Hepatocyte (in vitro differentiated cells): ENCODE measurements at places on chromosomes 6 and 20.
A peak's percentile ranks its signal among the peaks of the same experiment; 100 is the strongest.

GRCh38 chr6:40176152-40176551 lies 241.9 kb upstream of the MOCS1 start:
- no peak for DNase-seq

DNA sequence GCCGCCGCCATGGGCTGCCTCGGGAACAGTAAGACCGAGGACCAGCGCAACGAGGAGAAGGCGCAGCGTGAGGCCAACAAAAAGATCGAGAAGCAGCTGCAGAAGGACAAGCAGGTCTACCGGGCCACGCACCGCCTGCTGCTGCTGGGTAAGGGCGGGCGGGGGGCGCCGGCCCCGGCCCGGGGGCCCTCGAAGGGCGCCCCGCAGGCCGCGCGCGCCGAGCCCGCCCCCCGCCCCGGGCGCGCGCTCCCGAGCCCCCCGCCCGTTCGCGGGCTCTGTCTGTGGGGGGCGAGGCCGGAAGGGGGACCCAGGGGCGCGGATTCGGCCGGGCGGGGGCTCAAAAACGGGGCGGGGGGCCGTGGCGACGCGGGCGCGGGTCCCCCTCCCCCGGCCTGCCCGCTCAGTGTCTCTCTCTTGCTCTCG lies 39.2 kb downstream of the GNAS start:
- DNase-seq, result peak; percentile 70

DNA sequence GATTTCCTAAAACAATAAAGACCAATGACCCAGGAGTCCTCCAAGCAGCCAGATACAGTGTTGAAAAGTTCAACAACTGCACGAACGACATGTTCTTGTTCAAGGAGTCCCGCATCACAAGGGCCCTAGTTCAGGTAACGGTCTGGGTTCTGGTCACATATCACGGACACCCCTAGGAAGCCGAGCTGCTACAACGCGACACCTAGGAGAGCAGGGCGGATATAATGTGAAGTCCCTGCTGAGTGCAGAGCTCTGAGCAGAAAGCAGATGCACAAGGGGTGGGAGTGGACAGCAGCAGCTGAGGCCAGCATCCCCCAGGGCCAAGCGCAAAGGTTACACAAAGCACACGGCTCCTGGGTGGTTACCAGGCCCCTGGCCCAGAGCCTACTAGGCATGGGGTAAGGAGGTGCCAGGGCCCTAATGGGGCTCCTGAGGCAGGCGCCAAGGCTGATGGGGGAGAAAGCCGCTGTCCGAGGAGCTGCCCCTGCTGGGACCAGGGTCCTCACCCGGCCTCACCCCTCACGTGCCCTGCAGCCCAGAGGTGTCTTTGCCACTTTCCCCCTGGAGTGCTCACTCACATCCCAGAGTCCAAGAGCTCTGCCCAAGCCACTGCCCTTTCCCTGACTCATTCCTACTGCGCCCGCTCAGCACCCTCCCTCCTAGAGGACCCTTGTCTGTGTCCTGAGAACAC lies 8.4 kb downstream of the CST7 start:
- DNase-seq, result no peak

GRCh38 chr6:129844118-129844891 lies 16.8 kb downstream of the TMEM244 start:
- DNase-seq, result peak; percentile 24

DNA sequence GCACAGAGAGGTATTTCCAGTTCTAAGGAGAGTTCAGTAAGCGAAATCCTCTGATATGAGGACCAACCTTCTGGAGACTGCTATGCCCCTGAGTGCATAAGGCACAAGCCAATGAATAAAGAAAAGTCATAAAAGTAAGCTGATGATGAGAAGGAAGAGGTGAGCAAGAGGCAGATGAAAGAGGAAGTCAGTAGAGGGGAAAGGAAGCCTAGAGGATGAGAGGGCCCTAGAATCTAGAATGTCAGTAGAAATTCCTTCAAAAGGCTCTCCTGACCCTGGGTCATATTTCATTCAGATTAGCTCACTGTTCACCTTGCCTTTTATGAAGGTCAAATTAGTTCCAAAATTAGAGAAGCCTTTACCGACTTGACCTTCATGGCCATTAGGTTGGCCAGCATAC lies 209.2 kb downstream of the CD83 start:
- DNase-seq, result no peak

GRCh38 chr6:11975353-11975977 lies 36.6 kb upstream of the HIVEP1 start:
- DNase-seq, result no peak

- no peak for DNase-seq
Measured at GRCh38 chr6:13357551-13358075, 29.3 kb upstream of the TBC1D7 start.

- DNase-seq, result no peak
Measured at GRCh38 chr6:71537717-71538116, 249.1 kb downstream of the OGFRL1 start.

DNA sequence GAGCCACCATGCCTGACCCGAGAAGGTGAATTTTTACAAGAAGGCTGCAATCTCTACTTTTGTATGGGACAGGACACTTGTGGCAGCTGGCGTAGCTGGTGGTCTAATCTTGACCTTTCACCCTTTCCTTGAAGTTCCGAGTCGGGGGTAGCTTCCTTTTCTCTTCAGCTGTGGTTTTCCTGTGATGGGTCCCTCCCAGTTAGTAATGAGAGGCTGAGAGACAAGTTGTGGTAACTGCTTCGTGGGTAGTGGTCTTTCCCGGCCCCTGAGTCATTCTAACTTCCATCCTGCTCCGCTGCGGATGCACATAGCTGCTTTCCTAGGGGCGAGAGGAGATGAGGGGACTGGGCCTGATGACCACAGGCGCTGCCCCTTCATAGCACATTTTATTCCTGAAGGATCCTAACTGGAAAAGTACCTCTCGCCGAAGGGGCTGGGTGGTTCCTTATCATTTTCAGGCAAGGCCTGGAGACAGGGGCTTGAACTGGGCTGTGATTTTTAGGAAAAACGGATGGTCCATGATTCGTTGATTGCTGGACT lies 3.1 kb downstream of the SYNJ2 start:
- DNase-seq, result no peak

DNA sequence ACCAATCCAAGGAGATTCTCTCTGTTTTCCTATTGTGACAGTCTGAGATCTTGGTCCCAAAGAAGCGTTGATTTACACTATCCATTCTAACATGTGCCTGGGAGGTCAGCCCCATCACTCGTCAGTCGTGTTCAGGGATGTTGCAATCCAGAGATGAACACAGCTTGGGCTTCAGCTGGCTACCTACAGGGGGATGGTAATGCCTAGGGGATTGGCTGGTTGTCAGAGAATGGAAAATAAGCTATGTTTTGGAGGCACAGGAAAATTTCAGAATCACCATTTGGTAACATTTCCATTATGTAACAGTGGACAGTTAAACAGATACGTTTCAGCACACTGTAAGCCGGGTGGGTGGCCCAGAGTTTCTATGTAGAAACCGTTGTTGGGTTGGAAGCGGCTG lies 147.1 kb upstream of the RALGAPA2 start:
- no peak for DNase-seq

DNA sequence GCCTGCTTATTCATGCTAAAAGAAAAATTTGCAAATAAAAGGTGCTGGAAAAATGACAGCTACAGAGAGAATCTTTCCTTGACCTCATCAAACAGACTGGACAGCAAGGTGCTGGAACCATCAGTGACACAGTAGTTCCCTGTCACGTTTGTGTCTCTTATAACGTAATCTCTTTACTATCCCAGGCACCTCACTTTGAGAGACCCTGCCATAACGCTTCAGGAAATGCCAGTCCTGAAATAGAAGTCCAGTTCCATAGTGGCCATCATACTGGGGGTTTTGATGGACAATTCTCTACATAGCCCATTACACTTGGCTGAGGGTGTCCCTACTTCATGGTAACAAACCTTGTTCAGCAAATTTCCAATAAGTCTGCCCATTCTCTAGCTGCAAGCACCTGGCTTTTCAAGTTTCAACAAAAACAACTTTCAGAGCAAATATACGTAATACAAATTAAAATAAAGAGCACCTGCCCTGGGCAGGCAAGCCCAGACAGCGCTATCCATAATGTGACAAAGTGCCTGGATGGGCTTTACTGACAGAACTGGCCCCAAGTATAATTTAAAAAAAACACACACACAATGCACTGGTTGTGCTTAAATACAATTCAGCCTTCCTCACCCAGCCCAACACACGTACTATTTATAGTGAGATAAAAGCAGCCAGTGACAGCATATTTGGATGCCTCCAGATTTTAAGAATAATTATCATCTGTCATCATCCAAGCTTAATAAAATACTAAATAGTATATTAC lies 38.7 kb downstream of the CNKSR3 start:
- no peak for DNase-seq

GRCh38 chr6:39037707-39038106 lies 10.9 kb upstream of the GLP1R start:
- no peak for DNase-seq

DNA sequence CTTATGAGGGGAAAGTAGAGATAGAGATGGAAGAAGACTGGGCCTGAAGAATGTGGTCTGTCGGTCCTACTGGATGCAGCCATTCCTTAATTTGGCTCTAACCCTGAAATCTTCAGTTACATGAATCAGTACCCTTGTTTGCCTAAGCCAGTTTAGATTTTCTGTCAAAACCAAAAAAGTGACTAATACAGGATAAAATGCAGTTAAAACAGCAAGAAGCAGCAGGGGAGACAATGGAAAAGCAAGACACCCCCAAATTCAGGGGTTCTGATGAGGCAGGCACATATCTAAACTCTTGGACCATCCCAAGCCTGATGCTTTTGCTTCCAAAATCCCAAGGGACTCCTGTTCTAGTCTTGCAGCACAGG lies 17.4 kb upstream of the UBE2V1 start:
- no peak for DNase-seq

GRCh38 chr6:46098678-46099077 lies 31.1 kb upstream of the ENPP4 start:
- peak; percentile 11 for DNase-seq

DNA sequence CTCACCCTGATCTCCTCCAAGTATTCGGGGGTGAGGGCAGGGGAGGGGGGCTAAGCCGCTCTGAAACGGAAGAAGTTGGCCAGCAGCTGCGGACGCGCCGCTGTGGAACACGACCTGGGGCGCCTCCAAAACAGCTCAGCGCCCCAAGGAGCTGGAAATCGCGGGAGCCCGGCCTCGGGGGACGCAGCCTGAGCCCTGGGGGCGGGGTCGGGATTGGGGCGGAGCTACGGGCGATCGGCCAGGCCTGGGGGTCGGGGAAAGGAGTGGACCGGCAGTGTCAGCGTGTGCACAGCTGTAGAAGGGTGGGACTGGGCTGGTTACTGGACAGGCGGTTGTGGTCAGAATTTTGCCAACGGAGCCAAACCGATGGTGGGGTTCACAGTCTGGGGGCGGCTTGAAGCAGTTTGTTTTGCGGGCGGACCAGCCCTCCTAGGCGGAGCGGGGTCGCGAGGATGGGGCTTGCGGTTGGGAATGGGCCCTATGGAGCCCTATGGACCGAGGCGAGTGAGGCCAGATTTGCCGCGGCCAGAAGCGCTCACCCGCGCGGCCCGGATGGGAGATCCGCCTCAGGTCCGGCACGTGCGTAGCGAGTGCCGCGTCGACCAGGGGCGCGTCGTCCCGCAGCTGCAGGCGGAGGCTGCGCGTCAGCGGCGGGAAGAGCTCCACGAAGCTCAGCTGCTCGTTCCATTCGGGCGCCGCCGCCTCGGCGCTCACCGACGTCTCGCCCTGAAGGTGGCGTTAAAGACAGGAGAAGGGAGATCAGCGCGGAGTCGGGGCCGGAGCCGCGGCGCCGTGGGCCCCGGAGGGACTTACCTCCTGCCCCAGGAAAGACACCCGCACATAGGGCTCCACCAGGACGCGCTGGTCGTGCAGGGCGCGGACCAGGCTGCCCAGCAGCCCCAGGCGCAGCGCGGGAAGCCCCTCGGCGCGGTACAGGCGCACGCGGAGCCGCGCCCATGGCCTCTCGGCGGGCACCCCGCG lies 14.3 kb upstream of the SPAG4 start:
- peak; percentile 88 for DNase-seq

DNA sequence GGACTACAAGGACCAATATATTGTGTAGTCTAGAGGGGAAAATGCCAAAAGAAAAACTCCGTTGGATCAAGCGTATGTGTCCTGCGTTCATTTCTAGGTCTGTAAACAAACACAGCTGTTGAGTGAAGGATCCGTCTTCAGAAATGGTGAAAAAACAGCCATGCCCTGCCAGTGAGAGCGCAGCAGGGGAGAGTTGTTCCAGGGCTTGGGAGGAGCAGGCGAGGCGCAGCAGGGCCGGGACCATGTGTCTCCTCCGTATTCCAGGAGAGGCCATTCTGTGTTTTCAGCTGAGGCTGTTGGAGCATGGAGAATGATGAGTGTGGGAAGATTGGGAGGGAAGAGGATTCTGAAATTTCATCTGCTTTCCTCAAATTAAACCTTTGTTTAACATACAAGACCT lies 38.0 kb downstream of the BMP6 start:
- DNase-seq, result no peak

GRCh38 chr6:89975991-89976693 lies 81.9 kb downstream of the GJA10 start:
- DNase-seq, result no peak

GRCh38 chr20:41623625-41624375 lies 5.6 kb upstream of the CHD6 start:
- no peak for DNase-seq

- no peak for DNase-seq
Measured at GRCh38 chr6:89952686-89953085, 58.4 kb downstream of the GJA10 start.

GRCh38 chr6:163249651-163250101 lies 164.8 kb upstream of the QKI start:
- no peak for DNase-seq

DNA sequence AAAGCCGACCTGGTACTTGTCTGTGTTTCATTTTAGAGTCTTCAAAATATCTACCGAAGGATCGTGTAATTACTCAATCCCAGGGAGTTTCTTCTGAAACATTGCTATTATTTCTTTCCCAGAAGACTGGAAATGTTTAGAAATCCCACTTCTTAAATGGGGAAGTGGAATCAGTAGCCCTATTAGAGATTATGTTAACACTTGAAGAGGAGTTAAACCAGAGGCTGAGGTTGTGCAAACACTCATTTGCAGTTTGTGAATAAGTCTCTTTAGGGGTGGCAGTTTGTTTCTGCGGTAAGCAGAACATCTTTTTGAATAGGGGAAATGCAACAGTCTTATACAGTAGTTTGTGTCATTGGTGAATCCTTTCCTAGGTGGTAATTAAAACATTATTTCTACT lies 21.3 kb downstream of the DSP start:
- DNase-seq, result no peak

- no peak for DNase-seq
Measured at GRCh38 chr6:134456226-134456625, 138.3 kb upstream of the SGK1 start.

- peak; percentile 42 for DNase-seq
Measured at GRCh38 chr6:37021356-37022129, 16.1 kb downstream of the FGD2 start.

GRCh38 chr6:81944661-81945060 lies 192.2 kb upstream of the TENT5A start:
- no peak for DNase-seq

- DNase-seq, result peak; percentile 92
Measured at GRCh38 chr20:10674684-10675449, 1.1 kb upstream of the JAG1 start.

DNA sequence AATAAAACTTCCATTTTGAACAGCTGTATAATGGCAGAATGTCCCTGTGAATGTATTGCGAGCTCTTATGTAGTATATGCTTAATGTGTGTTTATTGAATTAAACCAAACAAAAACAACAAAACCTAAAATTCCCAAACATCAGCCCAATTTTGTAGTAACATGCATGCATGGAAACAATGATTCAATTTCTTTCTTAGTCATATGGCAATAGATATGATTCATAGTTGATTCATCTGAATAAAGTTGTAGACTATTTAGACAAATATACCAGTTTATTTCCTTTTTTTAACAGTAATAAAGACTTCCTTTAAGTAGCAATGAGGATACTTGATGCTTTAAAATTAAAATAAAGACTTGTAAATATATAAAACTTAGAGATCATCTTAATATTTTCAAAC lies 670.6 kb downstream of the CD109 start:
- no peak for DNase-seq
